ENCODE measurements at places on chromosomes 12 and 14.

- DNase-seq: no peak
Observed at GRCh38 chr14:28607661-28608060, 158.9 kb upstream of the FOXG1 start.

DNA sequence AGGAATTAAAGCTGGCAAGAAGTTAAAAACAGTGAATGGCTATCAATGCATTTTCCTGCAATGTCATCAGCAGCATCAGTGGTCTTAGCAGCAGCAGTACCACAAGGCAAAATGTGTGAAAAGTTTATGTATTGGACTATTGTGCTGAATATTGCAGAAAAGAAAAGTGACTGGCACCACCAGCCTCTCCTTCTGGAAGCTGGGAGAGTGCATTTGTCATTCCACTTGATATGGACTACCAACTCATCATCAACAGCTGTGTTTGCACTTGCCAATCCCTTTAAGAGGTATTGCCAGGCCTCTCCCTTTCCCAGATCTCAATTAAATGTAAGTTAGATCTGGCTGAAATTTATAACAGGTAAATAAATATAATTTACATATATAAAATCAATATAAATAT is 151.0 kb upstream of the GZMB start:
- no peak for DNase-seq

- no peak for DNase-seq
Observed at GRCh38 chr12:10737249-10737648, 14.1 kb upstream of the YBX3 start.

GRCh38 chr14:63155511-63156185 is 48.6 kb upstream of the RHOJ start:
- no peak for DNase-seq

GRCh38 chr12:109840305-109841074 is 7.3 kb upstream of the TRPV4 start:
- no peak for DNase-seq

GRCh38 chr12:49305762-49306510 is 11.0 kb downstream of the PRPH start:
- DNase-seq: no peak

GRCh38 chr14:52077256-52077979 is 8.6 kb upstream of the NID2 start:
- DNase-seq: no peak

Measured in stimulated activated CD4-positive, alpha-beta T cell treated with anti-CD3 and anti-CD28 coated beads, Interleukin-4, amount 100 ng/mL, for 48 hours (primary cell).